Germinal center (tissue), 1 donor: ENCODE measurements at places on chromosomes 5 and 9.

DNA sequence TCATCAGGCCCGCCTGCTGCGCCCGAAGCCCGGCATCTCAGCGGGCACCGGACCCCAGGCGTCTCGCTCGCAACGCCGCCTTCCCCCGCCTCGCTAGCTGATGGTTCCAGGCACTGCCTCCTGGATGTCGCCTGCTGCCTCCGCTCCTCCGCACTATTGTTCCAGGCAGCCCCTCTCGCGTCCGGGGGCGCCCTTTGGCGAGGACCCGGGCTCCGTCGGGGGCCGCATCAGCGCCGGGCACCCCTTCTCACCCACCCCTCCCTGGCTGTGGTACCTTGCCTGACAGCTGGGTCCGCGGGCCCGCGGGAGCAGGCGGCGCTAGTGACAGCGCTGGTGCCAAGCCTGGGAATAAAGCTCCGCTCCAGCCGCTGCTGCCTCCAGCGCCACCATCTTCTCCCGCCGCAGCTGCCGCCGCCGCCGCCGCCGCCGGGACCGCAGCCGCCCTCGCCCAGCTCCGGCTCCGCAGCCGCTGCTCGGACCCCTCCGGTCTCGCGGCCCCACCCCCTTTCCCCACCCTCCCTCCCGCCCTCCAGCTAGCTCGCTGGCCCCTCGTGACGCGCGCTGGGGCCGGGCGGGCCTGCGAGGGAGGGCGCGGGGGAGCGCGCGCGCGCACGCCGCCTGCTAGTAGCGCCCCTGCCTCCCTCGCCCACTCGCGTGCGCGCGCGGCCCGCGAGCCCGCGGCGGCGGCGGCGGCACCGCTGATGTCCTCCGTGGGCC lies at the start of gene APBA1:
Gene APBA1 (minus strand): TSS at position 493 of the 717 bp plus-strand sequence.
- peak; percentile 28 for DNase-seq

DNA sequence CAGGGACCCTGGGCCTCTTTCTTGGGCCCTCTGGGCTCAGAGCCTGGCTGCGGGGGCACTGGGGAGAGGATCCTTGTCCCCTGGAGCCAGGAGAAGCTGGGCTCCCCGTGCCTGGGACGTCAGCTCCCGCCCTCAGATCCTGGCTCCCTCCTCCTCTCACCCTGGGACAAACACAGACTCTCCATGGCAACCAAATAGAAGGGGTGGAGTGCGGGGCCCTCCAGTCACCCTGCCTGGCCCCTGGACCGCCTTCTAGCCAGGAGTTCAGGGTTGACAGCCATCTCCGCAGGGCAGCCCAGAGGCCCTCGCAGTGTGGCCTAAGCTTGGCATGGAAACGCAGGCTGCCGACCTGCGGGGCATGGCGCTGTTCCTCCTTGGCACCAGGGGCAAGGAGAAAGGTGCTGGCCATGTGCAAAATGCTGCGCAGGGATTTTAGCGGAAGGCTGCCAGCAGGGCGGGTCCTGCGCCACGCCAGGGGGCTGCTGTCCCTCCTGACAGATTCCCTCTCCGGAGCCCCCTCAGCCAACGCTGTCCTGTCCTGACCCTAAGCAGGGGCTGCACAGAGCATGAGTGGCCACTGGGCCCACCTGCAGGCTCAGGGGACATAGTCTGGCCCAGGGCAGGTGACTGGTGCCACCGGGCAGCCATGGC lies 1.0 kb downstream of the ZDHHC11 start:
- DNase-seq: no peak

GRCh38 chr9:27065288-27065687 lies 43.7 kb upstream of the TEK start:
- DNase-seq: no peak

DNA sequence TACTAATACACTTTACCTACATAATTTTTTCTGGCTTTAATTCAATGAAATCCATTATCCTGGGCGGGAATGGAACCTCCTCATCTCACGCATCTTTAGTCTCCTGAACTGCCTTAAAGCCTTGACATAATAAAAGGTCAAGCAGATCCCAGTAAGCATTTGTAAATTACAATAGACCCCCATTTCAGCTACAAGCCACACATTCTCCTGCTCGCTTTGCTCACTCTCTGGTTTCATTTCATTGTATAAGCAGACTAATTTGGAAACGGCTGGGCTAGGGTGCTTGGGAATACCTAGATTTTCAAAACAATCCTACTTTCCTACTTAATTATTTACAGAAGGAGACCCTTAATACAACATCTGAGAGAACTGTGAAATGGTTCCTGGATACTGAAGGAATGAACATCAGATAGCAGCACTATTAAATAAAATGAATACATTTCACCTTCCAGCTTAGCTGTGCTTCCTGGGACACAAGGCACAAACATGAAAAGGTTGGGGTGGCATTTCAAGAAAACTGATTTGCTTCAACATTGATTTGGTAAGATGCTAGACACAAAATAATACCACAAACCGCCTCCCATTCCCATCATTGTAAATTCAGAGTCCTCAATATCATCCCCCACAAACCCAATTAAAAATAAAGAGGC lies 1.5 kb downstream of the JAKMIP2 start:
- no peak for DNase-seq

GRCh38 chr9:70852711-70853240 lies 268.6 kb downstream of the TRPM3 start:
- no peak for DNase-seq

GRCh38 chr5:8396756-8397155 lies 527.8 kb downstream of the MTRR start:
- no peak for DNase-seq

- no peak for DNase-seq
Measured at GRCh38 chr5:101929628-101930027, 366.5 kb downstream of the SLCO4C1 start.

- DNase-seq: no peak
Measured at GRCh38 chr9:91978740-91979414, 28.8 kb upstream of the ROR2 start.

DNA sequence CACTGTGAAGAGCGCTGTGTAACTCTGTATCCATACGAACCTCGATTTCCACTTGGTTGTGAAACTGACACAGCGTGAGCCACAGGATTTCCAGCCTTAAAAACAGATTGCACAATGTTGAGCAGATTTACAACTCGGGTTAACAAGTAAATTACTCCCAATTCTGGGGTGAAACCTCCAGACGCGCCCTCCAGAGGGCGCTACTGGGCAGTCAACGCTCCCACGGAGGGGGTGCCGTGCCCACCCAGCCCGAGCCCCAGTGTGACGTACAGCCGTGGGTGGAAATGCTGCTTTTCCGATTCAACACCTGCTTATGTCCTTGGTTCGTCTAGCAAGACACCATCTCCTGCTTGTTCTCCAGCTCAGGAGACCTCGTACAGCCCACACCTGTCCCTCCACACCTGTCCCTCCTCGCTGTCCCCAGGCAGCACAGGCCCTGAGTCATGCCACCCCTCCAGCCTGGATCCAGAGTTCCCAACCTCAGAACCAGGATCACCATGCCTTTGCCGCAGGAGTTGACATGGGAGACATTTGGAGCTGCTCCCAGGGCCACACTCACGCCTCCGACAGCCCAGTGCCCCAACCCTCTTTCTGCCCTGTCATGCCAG lies 34.4 kb upstream of the SLC6A3 start:
- DNase-seq: peak; percentile 88

DNA sequence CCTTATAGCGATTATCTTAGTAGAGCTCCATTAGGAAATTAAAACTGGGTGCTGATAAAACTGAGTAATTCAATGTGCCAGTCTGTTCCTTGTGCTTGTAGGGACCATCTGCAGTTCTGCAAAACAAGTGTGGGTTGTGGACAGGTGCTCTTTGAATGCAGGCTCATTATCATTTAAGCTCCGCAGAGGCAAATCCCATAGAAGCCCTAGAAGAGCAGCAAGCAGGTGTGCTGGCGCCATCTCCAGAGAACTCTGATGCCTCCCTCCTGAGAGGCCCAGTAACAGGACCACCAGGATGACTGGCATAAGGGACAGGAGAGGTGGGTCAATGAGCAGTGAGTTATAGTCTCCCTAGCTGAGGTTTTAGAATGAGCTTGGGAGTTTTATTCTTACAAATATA lies 1342.4 kb upstream of the DMAC1 start:
- no peak for DNase-seq

DNA sequence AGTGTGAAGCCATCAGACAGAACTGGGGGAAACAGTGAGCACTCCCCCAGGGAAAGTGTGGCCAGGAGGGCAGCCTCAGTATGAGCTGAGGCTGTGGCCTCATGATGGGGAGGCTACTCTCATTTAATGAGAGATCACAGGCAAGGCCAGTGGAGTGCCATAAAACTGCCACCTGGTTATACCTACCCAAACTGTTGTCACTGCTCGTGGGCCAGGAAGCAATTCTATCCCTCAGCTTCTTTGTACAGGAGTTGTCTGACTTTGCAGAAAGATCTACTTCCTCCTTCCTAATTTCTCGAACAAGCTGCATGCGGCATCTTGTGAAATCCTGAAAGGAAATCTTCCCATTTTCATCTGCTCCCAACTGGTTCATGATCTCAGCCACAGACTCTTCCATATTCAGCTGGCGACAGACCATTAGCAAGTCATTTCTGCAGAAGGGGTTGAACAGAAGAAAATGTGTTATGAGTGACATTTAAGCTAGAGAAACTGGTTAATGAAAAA lies 50.0 kb downstream of the TSSK1B start:
- no peak for DNase-seq
